ENCODE measurements at places on chromosomes 4 and X.

GRCh38 chr4:168631241-168632162, 134.7 kb downstream of the PALLD start:
- DNase-seq = no peak

DNA sequence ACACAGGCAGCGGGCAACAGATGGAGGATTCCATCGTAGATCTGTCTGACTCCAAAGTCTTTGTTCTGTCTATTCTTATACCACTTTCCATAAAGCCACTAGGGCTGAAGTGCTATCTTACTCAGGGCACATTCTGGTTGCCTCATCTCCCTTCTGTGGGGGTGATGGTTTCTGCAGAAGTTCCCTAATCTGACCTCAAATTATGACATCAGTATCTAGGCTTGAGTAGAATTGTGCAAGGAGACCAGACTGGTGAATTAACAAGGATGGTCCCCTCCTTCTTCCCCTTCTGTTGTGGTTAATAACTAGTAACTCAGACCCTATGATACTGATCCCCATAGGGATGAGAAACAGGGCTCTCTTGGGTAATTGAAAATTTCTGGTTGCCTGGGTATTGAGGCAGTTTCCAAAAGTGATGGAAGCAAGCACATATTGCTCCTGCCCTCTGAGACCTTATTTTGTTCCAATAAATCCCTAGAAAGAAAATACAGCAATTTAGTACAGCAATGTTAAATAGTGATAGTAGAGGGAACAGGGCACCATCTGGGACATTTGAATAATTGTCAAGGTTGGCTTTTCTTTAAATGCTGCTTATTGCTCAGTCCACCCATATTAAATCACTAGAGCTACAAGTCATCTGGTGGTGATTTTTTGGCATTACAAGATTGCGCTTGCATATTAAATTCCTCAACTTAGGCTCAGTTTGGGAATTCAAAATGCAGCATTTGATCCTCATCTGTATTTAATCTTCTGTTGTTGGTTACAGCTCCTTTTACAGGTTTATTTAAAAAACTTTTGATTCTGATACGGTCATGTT, 57.3 kb upstream of the AP1S2 start:
- no peak for DNase-seq

- no peak for DNase-seq
Observed at GRCh38 chr4:108637856-108638255, 12.5 kb upstream of the OSTC start.

DNA sequence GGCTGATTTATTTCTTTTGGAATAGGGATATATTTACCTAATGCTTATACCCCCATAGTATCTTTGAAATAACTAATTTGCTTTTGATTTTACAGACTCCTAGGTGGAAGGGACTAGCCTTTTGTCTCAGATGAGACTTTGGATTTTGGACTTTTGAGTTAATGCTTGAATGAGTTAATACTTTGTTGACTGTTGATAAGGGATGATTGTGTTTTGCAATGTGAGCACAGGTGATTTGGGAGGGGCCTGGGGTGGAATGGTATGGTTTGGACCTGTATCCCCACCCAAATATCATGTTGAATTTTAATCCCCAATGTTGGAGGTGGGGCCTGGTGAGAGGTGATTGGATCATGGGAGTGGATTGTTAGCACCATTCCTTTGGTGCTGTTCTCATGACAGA, 117.4 kb upstream of the ZC4H2 start:
- DNase-seq = no peak

DNA sequence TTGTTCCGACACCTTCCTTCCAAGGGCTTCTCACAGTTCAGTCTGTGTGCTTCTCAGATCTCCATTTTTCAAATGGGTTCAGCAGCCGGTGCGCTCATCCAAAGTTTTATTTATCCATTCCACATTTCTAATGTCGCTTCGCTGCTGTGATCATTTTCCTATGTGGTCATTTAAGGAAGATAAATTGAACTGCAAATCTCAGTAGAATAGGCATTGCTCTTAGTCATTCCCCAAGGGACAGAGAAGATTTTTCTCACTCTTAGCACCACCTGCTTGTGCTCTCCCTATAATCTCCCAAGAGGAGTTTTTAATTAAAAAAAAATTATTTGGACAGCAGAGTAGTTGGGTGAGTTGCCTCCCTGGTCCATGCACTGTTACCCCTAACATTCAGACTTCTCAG, 278.9 kb upstream of the GATB start:
- no peak for DNase-seq

GRCh38 chr4:10090467-10091250, 25.9 kb downstream of the WDR1 start:
- no peak for DNase-seq

DNA sequence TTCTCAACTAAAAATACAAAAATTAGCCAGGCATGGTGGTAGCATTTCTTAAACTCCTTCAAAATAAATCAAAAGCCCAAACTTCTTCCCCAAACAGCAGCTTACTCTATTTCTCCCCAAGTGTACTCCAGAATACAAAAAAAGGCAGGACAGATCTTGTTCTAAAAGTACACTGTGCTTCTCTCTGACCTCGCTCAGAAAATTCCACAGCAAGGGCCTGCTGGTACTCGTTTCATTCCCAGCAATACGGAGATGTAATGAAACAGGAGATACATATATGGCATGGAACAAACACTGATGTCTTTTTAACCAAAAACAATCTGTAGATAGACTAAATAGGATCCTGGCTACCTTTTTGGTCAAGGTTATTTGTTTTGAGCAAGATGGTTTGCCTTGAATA, 25.2 kb downstream of the MAP7D2 start:
- no peak for DNase-seq

DNA sequence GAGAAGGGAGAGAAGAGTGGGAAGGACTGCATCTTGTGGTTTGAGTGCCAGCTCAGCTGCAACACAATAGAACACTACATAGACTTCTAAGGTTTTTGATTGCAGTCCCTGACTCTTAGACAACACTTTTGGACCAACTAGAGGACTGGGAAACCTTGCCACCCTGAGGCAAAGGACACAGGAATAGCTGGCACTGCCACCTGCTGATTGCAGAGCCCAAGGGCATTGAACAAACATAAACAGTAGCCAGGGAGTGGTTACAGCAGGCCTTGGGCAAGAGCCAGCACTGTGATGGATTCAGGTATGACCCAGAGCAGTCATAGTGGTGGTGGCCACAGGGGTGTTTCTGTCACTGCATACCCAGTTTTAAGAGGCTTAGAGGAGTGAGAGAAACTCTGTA, 72.5 kb upstream of the CXorf51A start:
- DNase-seq = no peak

DNA sequence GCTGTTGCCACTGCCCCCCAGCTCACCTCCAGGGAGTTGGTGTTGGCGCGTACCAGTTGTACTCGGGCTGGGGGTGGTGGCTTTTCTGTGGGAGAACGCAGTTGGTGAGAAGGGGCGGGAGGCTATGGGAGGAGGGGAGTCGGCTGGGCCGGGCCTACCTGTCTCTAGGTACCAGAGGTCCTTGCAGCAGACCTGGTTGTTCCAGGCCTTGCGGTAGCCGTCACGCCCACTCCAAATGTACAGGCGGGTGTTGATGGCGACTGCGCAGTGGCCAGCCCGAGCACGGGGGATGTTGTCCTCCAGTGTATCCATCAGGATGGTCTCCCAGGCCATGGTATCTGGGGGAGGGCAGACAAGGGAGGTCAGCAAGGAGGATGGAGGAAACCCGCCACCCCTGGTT, 11.5 kb downstream of the HCFC1 start:
- no peak for DNase-seq

- DNase-seq = no peak
Observed at GRCh38 chr4:156261230-156261629, 307.6 kb upstream of the CTSO start.

DNA sequence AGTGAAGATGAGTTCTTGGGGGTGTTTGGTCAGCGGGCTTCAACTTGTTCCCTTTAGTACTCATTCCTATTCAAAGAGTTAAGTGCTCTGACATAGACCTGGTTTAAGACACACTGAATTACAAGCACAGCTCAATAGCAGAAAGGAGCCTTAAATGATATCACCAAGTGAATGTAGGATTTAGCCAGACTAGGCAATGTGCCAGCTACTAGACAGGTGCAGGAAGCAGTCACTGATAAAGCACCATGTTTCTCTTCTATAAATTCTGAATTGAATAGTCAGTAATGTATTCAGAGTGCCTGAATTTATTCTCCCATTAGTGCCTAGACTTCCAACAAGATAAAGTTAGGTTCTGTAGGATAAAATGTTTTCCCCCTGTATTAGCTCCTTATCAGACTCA, 63.6 kb downstream of the ASB9 start:
- no peak for DNase-seq

DNA sequence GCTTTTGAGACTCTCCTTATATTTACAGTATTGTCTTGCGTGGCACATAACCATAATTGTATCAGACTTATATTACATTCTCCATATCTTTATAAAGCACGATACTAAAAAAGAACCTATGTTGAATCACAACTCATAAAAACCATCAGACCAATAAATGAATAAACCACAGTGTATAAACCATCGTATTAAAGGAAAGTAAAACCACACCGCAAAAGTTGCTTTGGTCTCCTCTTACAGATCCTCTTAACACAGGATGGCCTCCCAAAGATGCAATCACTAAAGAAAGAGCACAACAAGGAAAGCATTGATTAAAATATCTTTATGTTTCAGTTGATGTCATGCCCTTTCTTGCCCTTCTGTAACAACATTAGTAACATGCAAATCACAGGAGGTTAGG, 437.9 kb downstream of the AFF2 start:
- DNase-seq = no peak

DNA sequence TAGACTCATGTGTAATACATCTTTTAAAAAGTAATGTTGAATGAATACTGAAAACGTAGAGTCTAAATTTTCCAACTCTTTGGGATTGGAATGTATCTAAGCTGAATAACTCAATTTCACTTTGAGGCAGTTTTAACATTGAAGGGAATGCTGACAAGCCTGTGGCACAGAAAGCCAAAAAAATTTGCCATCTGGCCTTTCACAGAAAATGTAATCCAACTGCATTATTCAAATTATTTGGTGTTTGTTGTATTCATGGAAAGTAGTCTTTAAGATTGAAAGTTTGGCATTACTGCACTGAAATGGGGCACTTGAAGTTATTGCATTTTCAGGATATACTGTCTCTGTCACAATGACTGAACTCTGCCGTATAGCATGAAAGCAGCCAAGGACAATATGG, 186.9 kb downstream of the FRMPD4 start:
- DNase-seq = no peak

DNA sequence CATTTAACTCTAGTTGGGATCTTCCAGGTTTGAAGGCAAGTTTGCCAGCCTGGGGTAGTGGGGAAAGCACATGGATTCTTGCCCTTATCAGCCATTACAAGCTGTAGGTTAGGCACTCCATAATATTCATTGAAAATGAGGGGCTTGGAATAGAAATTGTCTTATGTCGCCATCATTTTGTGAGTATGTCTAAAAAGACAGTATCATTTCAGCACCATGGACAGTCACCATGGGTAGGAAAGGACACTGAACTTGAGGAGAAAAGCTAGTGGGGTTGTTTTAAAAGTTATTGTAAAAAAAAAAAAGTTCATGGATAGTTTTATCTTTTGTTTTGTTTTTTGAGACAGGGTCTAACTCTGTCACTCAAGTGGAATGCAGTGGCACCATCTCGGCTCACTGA, 356.1 kb downstream of the HNRNPD start:
- no peak for DNase-seq

GRCh38 chr4:128630871-128631270, 178.6 kb upstream of the JADE1 start:
- DNase-seq = no peak

GRCh38 chrX:9258421-9259104, 206.3 kb upstream of the TBL1X start:
- no peak for DNase-seq

- DNase-seq = no peak
Observed at GRCh38 chr4:144903953-144904711, 193.9 kb downstream of the ANAPC10 start.

- DNase-seq = no peak
Observed at GRCh38 chr4:158397781-158398180, 123.9 kb upstream of the RXFP1 start.

Measured in stimulated activated CD4-positive, alpha-beta T cell treated with anti-CD3 and anti-CD28 coated beads, Interleukin-1b, Interleukin-23, amount 100 ng/mL, for 1 hour (primary cell).